ENCODE measurements at places on chromosomes 4 and X.

- DNase-seq = no peak
Observed at GRCh38 chr4:41144812-41145211, 69.5 kb downstream of the APBB2 start.

- no peak for DNase-seq
Observed at GRCh38 chr4:26468283-26468949, 21.9 kb downstream of the CCKAR start.

DNA sequence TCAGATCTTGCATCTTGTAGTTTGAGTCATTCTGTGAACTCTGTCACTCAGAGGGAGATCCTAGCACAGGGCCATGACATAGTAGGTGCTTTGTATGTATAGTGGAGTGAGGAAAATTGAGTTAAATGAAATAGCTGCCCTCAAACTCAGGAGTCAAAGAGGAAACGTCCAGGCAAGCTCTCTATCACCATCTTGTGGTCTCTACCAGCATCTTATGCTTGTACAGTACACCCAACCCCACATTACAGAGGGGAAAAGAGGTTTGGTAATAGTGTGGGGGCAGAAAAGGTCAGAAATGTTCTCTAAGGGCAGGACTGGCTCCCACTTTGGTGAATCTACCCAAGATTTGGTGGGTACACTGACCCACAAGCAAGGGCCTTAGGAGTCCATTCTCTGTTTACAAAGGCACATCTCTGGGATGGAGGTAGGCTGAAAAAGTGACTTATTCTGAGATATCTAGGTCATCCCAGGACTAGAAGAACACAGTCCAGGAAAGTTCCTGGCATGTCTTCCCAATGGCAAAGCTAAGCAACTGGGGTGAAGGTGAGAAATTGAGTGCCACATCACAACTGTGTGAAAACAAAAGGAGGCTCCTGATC, 131.8 kb downstream of the OR13H1 start:
- peak; percentile 51 for DNase-seq

DNA sequence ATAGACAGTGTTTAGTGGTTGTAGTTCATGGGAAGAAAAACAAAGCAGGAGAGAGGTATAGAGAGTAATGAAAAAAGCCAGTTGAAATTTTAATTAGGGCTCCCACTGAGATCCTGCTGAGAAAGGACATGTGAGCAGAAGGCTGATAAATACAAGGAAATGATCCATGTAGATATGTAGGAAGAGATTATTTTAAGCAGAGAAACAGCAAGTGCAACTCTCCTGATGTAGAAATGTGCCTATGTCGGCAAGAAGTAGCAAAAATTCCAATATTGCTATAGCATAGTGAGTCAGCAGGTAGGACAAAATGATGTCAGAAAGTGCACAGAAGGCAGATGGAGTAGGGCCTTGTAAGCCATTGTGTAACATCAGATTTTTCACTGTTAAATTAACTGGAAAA, 1027.3 kb downstream of the PCDH18 start:
- DNase-seq = peak; percentile 47

DNA sequence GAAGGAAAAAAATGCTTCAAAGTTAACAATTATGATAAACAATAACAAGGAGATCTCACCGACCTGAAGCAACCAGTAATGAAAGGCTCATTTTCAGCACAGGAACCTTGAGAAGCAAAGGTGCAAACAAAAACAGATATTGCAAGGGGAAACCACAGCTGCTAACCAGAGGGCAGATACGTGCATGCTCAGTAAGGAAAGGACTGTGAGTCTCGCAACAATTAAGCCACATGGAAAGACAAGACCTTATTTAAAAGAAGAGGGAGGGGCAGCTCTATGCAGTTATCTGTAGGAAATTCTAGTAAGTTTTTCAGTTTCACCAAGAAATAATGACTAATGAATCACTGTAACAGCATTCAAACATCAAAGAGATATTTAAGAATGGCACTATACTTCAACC, 19.3 kb downstream of the LRCH2 start:
- DNase-seq = no peak
